Stimulated activated CD8-positive, alpha-beta memory T cell treated with anti-CD3 and anti-CD28 coated beads, Interleukin-7, amount 100 ng/mL, for 4 hours (primary cell): ENCODE measurements at places on chromosomes 3 and 15.

- DNase-seq, result no peak
These were observed 20.9 kb downstream of the RAD54L2 start for GRCh38 chr3:51559411-51559888.

DNA sequence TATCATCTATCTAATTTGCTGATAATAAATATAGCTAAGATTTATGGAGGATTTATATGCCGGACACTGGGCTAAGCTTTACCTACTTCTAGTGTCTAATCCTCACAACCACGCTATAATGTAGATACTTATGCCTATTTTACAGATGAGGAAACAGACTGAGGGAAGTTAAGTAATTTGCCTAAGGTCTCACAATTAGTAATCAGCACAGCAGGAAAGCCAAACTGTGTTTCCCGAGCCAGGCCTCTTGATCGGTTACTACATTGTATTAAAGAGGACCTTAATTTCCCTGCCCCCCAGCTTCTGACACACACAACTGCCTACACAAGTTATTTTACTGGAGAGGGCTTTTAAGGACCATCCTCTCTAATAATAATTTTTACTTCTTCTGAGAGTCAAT, 40.9 kb downstream of the ONECUT1 start:
- no peak for DNase-seq

DNA sequence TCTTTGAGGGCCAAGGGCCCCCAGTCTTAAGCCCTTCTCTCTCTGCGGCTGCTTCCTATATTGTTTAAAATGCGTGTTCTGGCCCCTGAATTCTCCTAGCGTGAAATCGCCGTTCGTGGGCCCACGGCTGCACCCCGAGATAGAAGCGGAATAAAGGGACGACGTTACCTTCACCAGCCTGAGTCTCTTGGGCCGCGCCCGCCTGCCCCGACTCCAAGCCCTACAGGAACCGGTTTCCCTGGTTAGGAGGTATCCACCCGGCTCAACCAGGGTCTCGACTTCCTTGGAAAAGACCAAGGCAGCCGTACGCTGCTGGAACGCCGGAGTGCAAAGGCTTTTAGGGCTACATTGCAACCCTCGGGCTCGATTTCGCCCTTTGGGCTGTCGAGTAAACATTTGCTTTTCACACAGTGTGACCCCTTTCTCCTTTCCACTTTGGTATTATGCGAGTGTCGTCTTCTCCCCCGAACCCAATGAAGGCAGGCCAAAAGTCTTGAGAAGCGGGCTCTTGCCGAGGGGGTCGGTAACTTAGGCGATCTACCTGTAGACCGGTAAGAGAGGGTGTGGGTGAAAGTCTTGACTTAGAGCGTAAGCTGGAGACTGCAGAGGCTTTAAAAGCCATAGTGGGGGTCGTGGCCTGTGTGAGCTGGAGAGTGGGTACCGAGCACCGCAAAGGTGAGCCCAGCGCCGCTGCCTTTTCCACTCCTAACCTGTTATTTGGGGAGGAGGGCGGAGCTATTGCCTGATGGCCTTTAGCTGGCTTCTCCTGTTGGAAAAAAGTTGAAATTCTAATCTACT, 2.0 kb downstream of the TRIM71 start:
- no peak for DNase-seq

DNA sequence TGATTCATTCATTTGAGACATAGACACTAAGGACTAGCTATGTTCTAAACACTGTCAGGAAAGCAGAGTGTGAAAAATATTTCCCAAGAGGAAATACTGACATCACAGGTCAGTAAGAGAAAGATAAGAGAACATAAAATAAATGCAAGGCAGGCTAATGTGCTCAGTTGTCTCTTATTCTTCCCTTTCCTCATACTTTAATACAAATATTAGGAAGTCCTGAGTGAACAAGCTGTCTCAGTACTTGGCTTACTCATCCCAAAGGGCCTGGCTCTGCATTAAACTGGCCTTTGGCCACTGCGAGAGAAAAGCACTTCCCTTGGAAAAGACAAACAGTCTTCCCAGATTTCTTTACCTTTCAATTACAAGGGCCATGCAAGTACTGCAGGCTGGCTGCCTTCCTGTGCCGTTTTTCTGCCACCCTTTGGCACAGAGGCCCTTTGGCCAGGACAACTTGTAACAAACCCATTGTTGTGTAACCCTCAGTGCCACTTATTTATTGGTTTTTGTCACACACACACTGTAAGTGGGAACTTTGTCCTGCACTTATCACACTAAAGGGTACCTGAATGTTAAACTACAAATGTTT, 31.7 kb downstream of the EDC3 start:
- no peak for DNase-seq

DNA sequence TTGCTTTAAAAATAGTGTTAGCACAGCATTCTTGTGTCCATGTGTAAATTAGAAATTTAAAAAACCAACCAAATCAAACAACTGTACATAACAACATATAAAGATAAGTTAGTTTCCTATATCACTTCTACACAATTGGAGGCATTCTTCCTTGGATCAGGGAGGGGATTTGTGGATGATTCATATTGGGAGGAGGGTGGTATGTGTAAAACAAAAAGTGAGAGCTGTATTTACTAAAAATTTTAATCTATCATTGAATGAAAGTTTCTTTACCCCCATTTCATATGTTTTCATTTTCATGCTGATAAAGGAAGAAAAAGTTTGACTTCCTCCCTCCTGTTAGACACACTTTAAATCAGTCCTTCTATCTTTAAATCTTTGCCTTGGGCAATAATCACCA, 325.0 kb downstream of the SATB1 start:
- DNase-seq, result no peak

DNA sequence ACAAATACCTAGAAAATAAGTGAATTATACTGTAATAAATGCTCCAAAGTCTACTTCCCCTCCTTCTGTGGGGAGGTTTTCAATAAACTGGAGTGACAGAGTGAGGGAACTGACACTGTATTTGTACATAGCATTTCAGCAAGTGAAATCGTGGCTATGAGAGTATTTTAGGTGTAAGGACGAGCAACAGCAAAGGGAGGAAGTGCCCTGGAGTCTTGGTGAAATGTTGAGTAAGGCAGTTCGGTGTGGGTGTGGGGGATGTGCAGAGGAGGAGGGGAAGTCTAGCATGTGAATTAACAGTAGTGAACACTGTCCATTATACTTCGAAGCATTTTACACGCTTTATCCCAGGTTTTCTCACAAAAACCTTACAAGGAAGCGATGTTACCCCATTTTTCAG, 18.1 kb upstream of the P2RY13 start:
- no peak for DNase-seq

GRCh38 chr3:124701687-124702086, 28.6 kb upstream of the UMPS start:
- DNase-seq, result no peak

DNA sequence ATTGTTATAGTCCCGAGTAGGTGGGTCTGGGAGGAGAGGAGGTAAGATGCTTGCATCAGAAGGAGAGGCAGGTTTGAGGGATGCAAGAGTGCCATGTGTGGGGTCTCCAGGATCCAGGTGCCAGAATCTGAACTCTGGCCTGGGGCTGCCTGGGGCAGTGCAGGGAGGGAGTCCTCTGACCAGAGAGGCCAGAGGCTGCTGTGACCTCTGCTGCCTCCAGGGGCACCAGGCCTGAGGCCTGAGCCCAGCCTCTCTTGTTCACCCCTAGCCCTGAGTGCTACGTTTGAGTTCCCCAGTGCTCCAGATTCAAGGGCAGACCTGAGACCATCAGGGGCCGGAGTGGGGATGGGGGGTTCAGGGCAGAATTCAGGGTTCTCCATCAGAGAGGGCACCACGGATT, 7.4 kb downstream of the SLC38A3 start:
- no peak for DNase-seq

- no peak for DNase-seq
These were observed 312.3 kb downstream of the ZBBX start for GRCh38 chr3:167067787-167068161.

DNA sequence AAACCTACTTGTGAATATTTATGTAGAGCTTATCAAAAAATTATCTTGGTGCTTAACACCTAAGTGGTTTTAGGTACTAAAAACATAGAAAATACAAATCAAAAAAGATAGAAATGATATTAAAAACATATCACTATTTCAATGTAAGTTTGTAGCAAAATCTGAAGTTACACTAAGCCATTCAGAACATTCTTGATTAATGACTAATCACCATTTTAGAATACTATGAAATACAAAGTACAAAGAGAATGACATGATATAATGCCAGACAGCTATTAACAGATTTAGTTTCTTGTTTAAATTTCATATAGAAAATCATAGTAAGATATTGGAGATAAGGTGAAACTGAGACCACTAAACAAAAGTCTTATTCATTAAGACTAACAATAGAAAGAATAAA, 169.7 kb upstream of the AGTR1 start:
- DNase-seq, result no peak

- no peak for DNase-seq
These were observed 322.1 kb downstream of the MEX3B start for GRCh38 chr15:81723701-81724100.

DNA sequence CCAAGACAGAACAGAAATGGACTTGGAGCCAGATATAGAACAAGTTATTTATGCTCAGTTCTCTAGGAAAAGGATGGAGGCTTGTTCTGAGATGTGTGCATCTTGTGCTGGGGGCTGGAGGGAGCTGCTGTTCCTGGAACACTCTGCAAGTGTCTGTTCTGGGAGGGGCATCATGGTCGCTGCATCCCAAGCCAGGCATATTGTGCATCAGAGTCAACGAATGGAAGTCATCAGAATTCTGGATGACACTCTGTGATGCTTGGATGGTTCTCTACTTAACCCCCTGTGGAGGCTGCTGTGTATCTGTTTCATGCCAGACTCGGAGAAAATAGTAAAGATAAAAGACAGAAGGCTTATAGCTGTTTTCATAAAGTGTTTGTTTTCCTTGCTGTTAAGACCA, 34.7 kb downstream of the RPL22L1 start:
- DNase-seq, result no peak

GRCh38 chr3:134486577-134487041, 752 bp downstream of the CEP63 start:
- DNase-seq, result no peak

DNA sequence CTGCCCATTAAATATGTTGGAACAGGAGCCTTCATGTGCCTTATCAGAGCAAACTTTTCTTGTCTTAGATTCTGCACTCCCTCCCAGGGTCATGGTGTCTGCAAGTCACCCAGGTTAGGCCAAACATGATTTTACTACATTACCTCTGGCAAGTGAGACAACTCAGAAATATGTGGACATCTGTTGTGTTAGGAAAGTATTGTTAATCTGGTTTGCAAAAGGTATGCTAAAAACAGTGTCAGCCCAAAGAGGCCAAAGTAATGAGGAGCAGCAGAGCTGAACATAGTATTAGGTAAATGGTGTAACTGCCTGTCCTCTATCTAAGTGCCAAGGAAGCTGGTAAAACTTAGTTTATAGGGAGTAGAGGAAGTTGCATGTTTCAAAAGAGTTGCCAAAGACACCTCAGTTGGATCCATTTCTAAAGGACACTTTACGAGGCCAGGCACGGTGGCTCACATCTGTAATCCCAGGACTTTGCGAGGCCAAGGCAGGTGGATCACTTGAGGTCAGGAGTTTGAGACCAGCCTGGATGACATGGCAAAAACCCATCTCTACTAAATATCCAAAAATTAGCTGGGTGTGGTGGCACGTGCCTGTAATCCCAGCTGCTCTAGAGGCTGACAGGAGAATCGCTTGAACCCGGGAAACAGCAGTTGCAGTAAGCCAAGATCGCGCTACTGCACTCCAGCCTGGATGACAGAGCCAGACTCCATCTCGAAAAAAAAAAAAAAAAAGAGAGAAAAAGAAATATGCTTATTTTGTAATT, 22.5 kb upstream of the PPIB start:
- DNase-seq, result no peak

DNA sequence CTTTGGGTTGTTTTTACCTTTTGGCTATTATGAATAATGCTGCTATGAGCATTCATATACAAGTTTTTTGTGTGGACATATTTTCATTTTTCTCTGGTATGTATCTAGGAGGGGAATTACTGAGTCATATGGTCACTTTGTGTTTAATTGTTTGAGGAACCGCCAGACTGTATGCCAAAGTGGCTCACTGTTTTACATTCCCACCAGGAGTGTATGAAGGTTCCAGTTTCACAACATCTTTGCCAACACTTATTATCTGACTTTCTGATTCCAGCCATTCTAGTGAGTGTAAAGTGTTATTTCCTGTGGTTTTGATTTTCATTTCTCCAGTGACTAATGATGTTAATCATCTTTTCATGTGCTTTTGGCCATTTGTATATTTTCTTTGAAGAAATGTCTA, 51.8 kb downstream of the CMTM7 start:
- DNase-seq, result no peak

GRCh38 chr3:16935781-16936180, 51.0 kb downstream of the PLCL2 start:
- DNase-seq, result no peak

- DNase-seq, result no peak
These were observed 165.4 kb downstream of the UACA start for GRCh38 chr15:70597945-70598344.

DNA sequence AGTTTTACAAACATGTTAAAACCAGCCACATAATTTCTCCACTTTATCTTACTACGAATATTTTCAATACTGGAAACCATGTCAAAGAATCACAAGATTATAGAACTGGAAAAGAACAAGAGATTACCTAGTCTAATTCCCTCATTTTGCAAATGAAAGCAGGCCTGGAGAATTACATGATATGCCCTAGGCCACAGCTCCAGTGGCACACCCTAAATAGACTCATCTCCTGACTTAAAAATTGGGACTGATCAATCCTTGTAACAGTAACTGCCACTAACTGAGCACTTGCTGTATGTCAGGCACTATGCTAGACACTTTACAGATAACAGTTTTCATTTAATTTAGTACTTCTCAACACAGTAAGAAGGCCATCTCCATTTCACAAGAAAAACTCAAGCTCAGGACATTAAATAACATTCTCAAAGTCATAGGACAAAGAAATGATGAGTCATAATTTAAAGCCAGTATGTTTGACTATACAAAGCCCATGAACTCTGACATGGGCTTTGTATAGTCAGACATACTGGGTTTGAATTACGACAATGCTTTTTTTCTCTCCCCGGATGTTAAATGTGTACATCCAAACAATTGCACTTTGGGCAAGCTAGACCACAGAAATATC, 9.4 kb downstream of the IGSF11 start:
- DNase-seq, result no peak

DNA sequence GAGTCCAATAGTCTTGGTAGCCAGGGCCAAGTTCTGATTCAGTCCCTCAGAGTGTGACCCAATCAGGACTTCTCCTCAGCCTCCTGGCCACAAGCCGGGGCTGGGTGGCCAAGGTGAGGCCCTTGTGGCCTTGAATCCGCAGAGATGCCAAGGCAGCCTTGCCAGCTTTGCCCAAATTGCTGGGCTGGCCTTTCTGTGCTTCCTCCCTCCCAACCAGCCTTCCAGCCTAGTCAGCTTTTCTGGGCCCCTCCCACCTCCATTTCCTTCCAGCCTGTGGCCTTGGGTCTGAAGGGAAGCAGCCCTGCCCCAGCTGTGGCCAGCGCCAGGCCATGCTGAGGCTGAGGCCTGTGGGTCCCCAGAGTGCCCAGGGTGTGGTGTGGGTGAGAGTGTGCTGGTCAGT, 34.3 kb upstream of the ANKDD1A start:
- no peak for DNase-seq

DNA sequence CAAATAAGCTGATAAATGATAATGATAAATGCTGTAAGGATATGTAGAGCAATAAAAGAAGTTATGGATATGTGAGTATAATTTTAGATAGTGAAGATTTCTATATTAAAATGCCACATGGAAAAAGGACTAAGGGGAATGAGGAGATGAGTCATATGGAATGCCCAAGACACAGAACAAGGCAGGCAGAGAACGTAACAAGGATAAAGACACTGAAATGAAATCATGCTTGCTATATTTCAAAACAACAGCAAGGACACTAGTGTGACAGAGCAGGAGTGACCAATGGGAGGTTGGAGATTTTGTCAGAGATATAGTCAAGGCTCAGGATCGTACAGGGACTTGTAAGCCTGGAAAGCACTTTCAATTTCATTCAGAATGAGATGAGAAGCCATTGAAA, 621.5 kb upstream of the SEMA6D start:
- no peak for DNase-seq
